Stimulated activated CD4-positive, alpha-beta T cell treated with anti-CD3 and anti-CD28 coated beads, TNF-alpha, amount 100 ng/mL, for 4 hours (primary cell): ENCODE measurements at places on chromosomes 1 and 21.

GRCh38 chr1:47180603-47181094, 9.2 kb downstream of the PDZK1IP1 start:
- DNase-seq, result no peak

DNA sequence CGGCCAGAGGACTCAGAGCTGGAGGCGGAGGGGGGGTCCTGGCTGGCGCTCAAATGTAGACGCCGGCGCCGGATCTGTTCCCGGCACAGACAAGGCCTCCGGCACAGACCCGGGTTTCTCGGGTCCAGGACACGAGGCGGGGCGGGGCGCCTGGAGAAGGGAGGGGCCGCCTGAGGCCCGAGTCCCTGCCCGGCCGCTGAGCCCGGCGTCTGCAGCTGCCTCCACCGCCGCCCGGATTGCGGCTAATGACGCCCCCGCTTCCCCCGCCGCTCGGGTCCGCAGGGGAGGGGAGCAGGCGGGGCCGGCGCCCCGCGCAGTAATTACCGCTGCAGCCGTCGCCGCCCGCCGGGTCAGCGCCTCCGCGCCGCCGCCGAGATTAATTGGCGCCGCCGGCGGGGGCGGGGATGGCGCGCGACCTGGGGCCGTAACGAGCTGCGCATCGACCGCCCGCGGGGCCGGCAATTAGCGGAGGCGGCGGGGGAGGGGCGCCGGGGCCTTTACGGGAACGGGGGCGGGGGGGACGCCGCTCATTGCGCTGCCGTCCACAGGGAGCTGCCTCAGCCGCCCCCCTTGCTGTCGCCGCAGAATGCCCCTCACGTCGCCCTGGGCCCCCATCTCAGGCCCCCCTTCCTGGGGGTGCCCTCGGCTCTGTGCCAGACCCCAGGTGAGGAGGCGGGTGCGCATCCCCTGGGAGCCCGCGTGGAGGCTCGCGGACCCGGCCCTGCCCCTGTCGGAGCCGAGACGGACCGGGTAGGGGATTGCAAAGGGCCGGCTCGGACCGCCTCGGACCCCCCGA, 17.3 kb downstream of the NOC2L start:
- no peak for DNase-seq

DNA sequence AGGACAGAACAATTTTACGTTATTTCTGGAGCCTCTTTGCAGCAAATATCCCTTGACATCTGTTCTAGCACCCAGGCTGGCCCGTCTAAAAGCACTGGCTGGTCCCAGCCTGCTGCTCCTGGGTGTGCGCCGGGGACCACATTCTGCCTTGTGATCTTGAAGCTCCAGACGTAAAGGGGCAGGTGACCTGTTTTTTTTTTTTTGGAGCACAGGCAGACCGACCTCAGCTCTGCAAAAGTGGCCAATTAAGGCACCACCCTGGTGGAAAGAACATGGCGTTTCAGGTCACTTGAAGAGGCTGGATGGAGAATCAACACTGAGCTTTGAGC, 13.8 kb upstream of the CAMTA1 start:
- no peak for DNase-seq

DNA sequence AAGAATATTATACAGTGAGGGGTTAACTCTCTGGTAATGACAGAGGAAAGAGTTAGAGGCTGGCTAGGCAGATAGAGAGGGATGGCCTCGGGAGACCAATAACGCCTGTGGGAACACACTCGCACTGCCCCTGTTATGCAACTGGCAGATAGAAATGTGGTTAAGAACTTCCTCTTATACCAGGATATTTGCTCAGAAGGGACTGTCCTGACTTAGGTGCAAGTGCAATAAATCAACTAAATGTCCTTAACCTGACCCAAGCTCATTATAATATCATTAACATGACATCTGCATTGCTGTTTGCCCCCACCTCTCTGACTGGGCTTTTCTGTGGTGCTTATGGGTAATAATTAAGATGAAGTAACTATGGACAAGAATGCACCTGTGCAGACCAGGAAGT, 1518.0 kb downstream of the NCAM2 start:
- no peak for DNase-seq

- DNase-seq, result no peak
Observed at GRCh38 chr1:10835822-10836421, 39.5 kb upstream of the CASZ1 start.

GRCh38 chr1:67627906-67628305, 57.1 kb upstream of the GADD45A start:
- DNase-seq, result no peak

DNA sequence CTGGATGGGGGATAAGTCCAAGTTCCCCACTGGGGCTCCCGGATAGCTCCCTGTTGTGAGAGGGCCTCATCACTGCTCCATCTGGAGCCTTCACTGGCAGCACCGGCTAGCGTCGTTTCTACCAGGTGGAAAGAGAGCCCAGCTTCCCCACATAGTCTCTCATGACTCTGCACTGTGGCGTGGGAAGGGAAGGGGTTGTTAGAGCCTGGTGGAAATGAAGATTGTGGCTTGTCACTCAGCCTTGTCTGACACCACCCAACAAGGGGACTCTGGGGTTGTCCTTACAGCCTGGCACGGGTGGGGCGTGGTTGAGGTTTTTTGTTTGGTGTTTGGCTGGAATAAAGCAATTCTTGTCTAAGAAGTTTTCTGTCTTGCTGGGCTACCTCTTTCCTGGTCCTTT, 94.6 kb downstream of the ADARB1 start:
- no peak for DNase-seq

GRCh38 chr1:12745992-12746323, at the start of gene CFAP107:
Gene CFAP107 (plus strand): TSS chr1:12746200. CDS start chr1:12746431, 231 bp downstream.
- no peak for DNase-seq

- DNase-seq, result no peak
Observed at GRCh38 chr1:234221601-234222000, 151.7 kb upstream of the COA6 start.

DNA sequence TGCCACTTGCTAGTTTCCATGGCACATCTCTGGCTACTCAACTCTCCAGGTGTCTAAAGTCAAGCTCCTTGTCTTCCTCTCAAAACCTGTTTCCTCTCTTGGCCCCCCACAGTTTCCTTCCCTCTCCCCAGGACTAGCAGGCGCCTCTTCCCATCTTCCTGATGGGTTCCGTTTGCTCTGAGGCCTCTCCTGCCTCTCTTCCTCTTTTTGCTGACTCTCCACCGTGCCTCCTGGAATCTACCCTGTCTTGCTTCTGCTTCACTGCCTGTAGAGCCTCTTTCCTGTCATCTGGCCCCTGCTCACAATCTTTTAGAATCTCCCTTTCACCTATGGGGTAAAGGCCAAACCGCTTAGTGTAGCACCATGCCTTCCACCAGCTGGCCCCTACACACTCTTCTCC, 21.8 kb upstream of the LHX4 start:
- no peak for DNase-seq

GRCh38 chr1:46516200-46516950, 26.7 kb downstream of the DMBX1 start:
- DNase-seq, result no peak

DNA sequence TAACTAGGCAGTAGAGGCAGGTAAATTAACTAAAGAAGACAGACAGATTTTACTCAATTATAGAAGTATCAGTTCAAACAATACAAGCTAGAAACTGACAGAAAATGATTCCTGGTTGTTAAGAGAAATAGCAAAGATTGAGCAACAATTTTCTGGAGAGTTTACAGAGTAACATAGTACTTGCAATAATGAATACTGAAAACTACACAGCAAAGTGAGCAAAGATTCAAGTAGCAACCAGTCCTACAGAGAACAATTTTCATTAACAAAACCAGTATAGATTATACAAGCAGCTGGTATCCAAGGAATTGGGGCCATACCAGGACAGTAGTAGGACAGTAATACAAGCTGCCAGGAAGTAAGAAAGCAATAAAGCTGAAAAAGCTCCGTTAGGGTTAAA, 37.6 kb downstream of the EYA3 start:
- no peak for DNase-seq

GRCh38 chr1:236396665-236397043, 2.6 kb downstream of the EDARADD start:
- DNase-seq, result no peak

GRCh38 chr1:176626572-176627061, 163.6 kb downstream of the PAPPA2 start:
- no peak for DNase-seq

DNA sequence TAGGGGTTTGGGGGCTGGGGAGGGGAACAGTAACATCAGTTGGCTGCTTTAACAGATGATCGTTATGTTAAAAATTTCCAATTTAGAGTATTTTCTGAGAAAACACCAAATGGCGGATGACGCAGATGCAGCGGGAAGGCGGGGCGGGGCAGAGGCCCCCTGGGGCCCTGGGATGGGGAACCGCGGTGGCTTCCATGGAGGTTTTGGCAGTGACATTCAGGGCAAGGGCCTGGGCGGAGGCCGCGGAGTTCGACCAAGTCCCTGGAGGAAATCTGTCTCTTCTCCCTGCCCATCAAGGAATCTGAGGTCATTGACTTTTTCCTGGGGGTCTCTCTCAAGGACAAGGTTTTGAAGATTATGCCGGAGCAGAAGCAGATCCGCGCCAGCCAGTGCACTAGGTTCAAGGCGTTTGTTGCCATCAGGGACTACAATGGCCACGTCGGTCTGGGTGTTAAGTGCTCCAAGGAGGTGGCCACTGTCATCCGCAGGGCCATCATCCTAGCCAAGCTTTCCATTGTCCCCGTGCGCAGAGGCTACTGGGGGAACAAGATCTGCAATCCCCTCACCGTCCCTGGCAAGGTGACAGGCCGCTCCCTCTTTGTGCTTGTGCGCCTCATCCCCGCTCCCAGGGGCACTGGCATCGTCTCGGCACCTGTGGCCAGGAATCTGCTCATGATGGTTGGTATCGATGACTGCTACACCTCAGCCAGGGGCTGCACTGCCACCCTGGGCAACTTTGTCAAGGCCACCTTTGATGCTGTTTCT, 310.2 kb downstream of the PTPRC start:
- no peak for DNase-seq

GRCh38 chr1:175597205-175597604, 146.2 kb downstream of the TNR start:
- no peak for DNase-seq

- no peak for DNase-seq
Observed at GRCh38 chr1:158059984-158060383, 66.5 kb downstream of the KIRREL1 start.

GRCh38 chr21:35422011-35422410, 372.9 kb upstream of the RUNX1 start:
- no peak for DNase-seq

- DNase-seq, result no peak
Observed at GRCh38 chr1:112983537-112984131, 27.6 kb upstream of the SLC16A1 start.

- no peak for DNase-seq
Observed at GRCh38 chr1:8004803-8005573, 21.1 kb downstream of the ERRFI1 start.

DNA sequence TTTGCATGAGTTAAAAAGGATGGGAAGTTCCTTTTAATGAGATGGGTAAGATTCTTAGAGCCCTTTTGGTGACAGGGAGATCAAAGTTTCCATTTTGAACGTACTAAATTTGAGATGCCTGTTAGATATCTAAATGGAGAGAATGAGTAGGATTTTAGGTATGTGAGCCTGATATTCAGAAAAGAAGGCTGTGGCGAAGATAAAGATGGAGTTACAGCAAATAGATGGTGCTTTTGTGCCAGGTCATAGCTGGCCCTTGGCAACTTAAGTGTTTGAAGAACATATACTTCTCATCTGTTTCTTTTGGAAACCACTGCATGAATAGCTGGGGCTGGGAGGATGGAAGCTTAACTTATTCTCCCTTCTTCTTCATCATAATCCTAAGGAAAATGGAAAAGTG, 282.5 kb downstream of the PTBP2 start:
- no peak for DNase-seq

DNA sequence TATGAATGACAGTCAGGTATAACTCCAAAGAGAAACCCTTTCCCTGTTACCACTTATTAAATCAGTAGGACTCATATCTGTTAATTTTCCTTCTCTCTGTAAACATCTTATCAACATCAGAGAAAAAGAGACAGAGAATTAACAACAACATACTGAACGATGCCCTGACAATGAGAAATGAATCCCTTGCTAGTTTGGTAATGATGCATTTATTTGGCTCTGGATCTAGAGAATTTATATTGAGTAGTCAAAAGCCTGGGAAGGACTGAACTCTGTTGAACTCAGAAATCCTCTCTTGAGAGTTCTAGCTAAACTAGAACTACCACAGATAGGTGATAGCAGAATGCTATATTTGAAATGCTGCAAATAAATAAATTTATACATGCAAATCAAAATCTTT, 325.6 kb downstream of the DISC1 start:
- no peak for DNase-seq

- no peak for DNase-seq
Observed at GRCh38 chr1:7590426-7590790, 180.7 kb upstream of the VAMP3 start.

DNA sequence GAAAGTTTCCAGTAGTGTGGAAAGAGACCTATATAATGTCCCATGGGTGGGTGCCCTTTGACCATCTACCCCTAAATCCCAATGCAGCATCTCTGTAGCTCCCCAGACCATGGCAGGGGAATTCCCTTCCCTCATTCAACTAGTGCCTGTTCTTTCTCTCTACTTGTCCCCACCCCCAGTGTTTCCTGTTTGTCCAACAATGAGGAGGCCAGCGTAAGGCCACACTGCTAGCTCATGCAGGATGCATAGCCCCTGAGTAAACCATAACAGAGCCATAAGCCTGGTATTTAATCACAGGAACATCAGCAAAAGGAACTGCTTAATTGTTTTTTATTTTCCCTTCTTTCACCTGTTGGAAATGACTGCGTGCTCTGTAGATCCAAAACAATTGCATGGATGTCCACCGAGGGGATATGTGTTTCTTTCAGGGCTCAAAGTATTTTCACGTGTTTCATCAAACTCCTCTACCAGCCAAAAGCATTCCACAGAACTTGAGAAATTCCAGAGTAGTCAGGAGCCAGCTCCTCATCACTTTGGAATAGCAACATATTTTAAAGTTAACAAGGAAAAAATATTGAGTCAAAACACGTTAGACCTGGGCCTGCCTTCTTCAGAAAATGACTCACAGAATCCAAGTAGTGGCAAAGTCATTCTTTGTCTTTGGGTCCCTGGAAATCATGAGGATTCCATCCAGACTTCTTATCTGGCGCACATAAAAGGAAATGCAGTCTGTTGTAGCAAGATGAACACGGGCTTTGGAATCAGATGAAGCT, 162.5 kb upstream of the SGIP1 start:
- DNase-seq, result no peak

DNA sequence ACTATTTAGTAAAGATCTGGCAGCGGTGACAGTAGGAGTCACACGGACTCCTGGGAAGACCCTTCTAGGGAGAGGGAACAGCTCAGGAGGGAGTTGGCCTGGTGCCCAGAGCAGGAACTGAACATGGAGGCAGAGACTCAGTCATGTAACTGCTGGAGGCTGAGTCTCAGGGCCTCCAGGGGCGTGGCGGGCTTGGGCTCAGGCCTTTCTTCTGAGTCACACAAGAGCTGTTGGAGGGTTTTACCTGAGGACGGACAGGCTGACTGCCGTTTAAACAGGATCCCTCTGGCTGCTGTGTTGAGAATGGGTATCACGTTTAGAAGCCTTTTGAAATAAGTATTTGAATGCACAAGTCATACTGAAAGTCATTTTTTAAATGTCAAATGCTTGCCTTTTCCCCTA, 7.2 kb upstream of the ETS2 start:
- no peak for DNase-seq
